ENCODE measurements at places on chromosomes 1 and 21.

- DNase-seq, result peak; percentile 94
Observed at GRCh38 chr1:203557390-203557789, 63.4 kb downstream of the OPTC start.

DNA sequence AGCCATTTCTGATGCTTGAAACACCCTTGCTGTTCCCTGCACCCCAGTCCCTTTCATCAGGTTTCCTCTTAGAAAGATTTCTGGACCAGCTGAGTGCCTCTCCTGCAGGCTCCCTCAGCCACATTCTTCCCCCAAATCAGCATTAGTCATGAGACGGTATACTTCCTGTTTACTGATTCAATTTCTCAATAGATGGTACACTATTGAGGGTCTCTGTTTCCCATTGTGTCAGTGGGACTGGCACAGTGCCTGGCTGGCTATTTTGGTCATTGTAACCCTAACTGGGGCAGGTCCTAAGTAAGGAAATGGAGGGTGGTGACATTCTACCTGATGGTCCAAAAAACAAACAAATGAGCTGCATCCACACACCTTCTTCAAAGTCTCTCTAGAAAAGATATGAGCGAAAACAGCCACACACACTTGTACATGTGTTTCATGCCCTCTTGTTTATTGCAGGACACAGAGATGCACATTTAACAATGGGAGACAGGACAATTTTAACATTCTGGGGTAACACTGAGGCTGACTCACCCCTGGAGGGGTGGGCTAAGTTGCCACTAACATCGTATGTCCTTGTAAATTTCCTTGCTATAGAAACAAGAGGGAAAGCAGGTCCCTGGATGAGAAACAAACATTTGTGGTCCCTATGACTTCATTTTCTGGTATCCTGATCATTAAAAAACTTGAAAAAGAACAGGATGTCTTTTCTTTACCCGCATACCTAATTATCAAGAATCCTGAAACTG lies 77.5 kb downstream of the RRAGC start:
- DNase-seq, result no peak

DNA sequence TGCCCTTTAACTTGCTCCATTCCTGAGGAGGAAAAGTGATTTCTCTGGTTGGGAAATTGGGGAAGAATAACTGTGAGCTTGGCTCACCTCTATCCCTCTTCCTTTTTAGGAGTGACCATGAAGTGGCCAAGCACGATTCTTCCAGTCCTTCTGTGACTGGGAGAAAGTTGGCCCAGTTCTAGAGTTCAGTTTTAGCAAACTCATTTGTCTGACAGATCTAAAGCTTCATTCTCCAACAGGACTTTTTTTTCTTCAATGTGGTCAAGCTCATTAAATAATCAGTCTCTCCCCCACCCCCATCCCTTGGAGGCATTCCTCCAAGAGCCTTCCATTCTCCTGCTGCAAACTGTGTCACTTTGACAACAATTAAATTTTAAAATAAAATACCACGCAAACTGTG lies 6.4 kb upstream of the AGL start:
- no peak for DNase-seq

GRCh38 chr1:237812061-237812460 lies 78.7 kb downstream of the ZP4 start:
- no peak for DNase-seq

GRCh38 chr1:26597629-26598039 lies 68.1 kb downstream of the RPS6KA1 start:
- DNase-seq, result peak; percentile 38

DNA sequence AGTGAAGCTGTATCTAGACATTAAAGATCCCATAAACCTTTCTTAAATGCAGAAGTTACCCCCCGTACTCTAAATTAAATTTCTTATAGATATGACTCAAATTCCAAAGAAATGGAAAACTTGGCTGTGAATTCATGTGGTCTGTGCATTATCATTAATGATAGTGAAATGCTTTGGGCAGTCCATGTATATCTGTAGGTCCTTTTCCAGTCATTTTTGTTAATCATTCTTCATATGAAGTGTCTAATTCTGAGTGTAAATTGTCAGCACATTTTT lies 89.3 kb downstream of the RGL1 start:
- no peak for DNase-seq

DNA sequence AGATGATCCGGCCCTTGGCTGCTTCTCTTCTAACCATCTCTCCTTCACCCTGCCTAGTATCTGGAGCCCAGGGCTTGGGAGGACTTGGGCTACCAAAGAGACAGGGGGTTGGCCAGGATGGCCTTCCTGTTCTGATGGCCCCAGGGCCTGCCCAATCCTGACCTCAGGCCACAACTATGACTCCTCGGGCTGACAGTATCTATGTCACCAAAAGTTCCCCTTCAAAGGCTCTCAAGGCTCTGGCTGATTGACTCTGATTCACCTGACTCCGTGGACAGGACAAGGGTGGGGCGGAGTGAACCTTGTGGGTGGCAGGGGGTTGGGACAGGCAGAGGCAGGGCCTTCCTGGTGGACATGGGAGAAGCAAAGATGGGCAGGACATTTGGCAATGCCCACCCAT lies 12.7 kb downstream of the MEF2D start:
- peak; percentile 83 for DNase-seq

- DNase-seq, result no peak
Observed at GRCh38 chr1:162020150-162020549, 3.5 kb downstream of the OLFML2B start.

DNA sequence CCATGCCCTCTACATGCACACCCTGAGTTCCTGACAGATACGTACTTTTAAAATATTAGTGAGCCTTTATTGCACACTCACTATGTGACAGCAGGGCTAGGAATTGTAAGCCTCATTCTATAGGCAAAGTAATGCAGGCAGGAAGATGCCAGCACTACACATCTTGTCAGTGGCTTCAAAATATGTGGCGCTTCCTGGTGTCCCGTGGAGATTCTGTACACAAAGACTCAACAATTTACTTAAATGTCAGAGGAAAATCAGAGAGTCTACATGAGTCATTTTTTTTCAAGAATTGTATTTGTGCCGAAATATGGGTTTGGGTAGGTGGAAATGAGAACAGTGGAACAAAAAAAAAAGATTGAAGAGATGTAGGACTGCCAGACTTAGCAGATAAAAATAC lies 27.6 kb downstream of the RNASEL start:
- DNase-seq, result no peak

DNA sequence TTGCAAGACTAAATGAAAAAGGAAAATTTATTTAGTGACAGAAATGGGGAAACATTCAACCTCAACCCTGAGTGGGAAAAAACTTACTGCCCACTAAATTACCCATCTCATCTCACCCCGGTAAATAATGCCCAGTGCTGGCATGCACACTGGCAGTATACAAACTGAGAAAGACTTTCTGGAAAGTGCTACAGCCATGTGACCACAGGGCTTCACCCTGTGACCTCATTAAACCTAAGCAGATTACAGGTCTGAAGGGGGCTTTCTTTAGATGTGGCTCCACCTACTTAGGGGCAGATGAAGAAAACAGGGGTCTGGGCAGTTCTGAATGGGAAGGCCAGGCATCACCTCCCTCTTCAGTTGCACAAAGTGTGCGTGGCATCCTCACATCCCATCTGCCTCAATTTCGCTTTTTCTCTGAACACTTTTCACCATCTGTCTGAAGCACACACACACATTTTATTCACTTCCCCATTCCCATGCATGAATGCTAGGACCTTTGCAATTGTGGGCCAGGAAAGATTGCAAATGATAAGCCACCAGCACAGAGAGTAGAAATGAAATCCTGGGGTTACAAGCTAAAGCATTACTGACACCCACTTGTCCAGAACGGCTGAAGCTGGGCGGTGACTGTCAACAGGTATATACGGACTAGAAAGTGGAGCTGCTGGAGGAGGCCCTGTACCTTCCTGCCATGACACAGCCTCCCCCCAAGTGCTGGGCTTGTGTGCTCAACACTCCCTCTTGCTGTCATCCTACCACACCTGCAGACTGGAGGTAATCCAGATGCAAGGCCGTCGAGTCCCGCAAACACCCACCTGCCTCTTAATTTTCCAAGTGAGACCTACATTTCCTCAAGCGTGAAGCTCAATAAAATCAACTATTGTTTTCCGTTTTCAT lies 2.7 kb downstream of the NADK start:
- no peak for DNase-seq

DNA sequence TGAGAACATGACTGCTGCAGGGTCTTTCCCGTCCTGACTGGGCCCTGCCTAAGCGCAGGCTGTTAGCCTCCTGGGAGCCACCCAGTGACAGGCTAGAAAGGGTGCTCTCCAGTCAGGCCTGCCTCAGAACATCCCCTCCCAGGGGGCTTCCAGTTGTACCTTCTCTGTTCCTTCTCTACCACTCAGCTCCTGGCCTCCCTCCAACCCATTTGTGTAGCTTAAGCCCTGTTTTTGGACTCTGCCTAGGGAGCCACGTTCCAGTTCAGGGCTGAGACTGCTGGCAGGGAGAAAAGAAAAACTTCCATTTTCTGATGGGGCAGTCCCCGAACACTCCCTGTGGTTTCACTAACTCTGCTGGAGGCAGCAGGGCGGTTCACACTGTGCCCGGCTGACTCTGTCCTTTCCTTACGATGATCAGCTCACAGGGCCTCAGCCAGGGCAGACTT lies 15.3 kb upstream of the POU3F1 start:
- DNase-seq, result no peak

- no peak for DNase-seq
Observed at GRCh38 chr1:160189649-160190625, at the start of gene CASQ1. Gene CASQ1 (plus strand): TSS chr1:160190575. CDS start chr1:160190752, 177 bp downstream.

DNA sequence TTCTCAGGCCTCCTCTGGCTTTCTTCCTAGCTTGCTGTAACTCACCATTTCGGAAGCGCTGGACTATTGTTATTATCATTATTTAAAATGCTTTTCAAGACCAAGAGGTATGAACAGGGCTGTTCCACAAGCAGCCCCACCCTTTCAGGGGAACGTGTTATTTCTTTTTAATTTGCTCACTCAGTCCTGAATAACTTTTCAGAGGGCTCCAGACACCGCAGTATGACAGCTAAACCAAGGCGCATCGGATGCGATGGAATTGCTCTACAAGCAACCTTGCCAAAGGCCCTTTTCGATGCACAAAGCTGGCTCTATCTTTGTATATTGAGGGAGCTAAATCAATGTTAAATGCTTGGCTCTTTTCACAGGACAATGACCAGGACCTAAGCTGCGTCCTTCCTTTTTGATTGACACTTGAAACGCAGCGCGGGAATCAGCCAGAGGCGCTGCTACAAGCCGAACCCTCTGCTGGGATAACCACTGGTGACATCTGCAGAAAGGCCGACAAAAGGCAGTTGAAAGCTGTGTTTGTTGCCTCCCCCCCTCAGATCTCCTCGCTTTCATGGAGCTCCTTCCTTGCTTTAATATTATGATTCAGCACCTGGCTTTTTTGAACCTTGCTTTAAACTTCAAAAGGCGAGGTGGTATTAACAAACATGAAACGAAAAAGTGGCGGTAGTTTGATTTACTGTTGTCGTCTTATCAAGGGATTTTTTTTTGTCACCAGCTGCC lies 204.7 kb upstream of the PROX1 start:
- no peak for DNase-seq

DNA sequence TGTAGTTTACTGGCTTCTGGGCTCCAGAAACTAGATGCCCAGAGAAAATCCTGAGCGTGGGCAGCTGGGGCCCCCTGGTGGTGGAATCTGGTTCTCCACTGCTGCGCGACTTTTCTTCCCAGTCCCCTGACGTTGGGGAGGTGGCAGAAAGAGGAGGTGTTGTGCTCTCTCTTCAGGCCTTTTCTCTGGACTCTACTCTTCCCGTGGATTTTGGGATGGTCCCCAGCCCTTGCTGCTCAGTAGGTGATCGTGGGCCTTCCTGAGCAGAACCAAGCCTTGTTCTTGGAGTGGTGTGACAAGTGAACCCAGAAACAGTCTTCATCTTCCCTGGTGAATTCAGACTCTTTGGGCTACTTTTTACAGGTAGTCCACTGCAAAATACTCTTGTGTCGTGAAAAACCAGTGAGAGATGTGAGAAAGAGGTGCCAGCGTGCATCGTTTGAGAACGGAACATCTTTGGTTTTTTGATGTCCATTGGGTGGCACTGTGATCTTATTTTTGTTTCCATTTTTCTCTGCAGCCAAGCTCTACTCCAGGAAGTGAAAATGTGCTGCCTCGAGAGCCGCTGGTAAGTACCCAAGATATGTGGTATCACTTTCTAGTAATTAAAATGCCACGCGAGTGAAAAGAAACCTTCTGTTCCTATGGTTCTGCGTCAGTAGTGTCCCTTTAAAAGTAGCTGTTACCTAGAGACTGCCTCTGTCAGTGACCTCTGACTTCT lies 20.2 kb downstream of the PEX14 start:
- peak; percentile 63 for DNase-seq

DNA sequence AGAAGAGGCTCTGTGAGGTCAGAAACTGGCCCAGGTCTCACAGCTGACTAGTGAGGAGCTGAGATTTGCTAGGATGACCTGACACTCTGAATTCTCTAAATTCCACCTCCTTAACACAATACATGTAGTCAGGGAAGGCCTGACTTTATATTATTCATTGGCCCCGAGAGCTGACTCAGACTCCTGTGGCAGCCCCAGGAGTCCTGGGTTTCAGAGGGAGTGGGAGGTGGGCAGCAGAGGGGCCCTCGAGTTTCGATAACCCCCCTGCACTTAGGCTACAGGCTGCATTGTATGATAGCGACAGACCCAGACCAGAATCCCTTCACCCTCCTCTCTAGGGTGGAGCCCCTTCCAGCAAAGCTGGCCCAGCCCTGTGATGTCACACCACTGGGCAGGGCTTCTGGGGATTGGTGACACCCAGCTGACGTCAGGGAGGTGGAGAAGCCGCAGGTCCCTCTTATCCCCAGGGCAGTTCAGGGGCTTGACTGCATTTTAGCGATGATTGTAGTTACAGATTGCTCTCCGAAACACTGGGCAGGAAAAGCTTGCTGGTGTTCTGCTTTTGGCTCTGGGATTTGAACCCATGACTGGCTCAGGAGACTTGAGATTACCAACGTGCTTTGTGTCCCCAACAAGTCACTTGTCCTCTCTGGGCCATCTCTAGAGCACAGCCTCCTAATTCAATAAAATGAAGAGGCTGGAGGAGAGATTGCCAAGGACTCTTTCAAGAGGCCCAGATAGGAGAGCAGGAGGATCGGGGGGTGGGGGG lies 17.0 kb upstream of the GPR37L1 start:
- DNase-seq, result peak; percentile 77

DNA sequence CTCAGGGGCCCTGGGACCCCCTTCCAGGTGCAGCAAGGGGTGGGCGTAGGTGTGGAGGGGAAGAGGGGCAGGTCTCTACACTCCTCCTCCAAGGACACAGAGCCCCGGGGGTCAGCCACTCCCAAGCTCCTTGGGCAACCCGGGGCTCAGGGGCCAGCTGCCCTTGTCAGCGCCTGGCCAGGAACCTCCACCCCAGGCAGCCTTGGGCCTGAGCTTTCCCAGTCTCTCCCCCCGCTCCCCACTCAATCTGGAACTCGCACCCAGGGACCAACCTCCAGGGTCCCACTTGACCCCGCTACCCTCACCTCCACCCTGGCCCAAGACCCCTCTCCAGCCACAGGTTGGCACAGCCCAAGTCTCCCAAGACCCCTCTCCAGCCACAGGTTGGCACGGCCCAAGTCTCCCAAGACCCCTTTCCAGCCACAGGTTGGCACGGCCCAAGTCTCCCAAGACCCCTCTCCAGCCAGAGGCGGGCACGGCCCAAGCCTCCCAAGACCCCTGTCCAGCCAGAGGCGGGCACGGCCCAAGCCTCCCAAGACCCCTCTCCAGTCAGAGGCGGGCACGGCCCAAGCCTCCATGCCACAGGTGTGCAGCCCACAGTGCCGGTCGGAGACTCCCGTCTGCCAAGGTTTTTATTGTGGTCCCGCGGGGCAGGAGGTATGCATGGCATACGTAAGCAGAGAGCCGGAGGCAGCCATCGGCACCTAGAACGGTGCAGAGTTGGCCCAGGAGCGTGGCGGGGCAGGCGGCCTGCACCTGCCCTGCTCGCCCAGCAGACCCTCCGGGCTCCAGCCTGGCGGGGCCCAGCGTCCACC lies 3.0 kb downstream of the TNFRSF4 start:
- DNase-seq, result no peak

Data from RCC 7860 (cell line).